Activated CD4-positive, alpha-beta T cell treated with anti-CD3 and anti-CD28 coated beads, Interleukin-2, amount 50 U/mL, for 48 hours (primary cell): ENCODE measurements at places on chromosomes 11 and 22.

GRCh38 chr22:33180356-33180755 lies 122.2 kb upstream of the SYN3 start:
- no peak for DNase-seq

DNA sequence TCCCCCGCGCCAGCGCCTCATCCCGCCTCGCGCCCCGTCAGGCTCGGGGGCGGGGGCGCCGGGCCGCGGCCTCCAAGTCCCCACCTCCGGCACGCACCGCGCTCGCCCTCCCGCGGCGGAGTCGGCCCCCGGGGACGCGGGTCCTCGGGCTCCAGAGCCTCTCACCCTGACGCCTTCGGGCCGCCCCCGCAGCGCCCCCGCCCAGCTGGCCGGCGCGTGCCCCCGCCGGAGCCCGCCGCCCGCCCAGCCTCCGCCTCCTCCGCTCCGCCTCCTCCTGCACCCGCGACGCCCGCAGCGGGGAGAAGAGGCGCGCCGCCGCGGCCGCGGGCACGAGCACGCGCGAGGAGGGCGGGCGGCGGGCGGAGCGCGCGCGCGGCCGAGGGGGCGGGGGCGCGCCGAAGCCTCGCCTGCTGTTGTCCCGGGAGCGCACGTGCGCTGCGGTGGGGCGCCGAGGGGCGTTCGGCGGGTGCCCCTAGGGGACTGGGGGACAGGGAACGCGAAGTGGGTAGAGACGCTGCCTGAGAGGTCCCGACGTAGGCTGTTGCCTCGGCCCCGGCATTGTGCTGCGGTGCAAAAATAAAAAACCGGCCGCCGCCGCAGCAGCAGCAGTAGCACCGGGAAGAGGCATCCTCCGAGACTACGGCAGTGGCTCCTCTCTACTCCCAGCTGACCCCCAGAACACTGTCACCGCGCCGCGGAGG lies 87.4 kb upstream of the ARHGAP32 start:
- peak; percentile 57 for DNase-seq

GRCh38 chr11:60098508-60098907 lies 10.0 kb downstream of the MS4A2 start:
- no peak for DNase-seq

GRCh38 chr11:94059065-94059464 lies 37.9 kb downstream of the HEPHL1 start:
- DNase-seq: no peak

- DNase-seq: no peak
Observed at GRCh38 chr22:28237112-28237511, 318.1 kb upstream of the PITPNB start.

GRCh38 chr11:119912229-119912628 lies 183.2 kb upstream of the NECTIN1 start:
- no peak for DNase-seq

- DNase-seq: no peak
Observed at GRCh38 chr22:27105142-27106025, 448.0 kb downstream of the MIAT start.

DNA sequence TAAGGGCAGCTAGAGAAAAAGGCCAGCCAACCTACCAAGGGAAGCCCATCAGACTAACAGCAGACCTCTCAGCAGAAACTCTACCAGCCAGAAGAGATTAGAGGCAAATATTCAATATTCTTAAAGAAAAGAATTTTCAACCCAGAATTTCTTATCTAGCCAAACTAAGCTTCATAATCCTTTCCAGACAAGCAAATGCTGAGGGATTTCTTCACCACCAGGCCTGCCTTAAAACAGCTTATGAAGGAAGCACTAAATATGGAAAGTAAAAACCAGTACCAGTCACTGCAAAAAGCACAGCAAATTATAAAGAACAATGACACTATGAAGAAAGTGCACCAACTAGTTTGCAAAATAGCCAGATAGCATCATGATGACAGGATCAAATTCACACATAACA lies 30.6 kb upstream of the CASP12 start:
- DNase-seq: no peak

DNA sequence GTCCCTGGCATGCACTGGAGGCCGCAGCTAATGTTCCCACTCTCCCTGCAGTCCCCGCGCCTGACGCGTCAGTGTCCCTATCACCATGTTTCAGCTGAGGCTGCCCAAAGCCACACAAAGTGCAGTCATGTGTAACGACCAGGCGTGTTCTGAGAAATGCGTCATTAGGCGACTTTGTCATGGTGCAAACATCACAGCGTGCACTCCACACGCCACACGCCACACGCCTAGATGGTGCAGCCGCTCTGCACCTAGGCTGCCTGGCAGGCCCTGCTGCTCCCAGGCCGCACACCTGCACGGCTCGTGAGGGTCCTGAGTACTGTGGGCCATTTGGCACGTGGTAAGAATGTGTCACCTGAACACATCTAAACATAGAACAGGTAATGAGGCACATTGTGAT lies 2.4 kb downstream of the CRELD2 start:
- no peak for DNase-seq

GRCh38 chr11:32006799-32007388 lies 84.0 kb upstream of the RCN1 start:
- DNase-seq: no peak

DNA sequence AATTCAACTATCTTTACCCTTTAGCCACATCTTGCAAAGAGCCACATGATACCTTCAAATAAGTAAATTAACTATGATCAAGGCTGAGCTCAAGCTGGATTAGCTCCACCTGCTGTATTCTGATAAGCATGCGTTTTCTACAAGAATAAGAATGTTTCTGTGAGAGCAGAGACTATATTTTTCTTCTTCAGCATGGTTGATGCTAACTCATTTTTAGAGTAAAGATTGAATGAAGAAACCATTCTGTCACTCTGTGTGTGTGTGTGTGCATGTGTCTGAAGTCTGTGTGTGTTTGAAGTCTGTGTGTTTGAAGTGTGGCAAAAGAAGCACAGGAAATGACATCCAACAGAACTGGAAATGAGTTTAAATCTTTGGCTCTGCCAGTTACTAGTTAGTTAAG lies 12.0 kb upstream of the LAYN start:
- no peak for DNase-seq

DNA sequence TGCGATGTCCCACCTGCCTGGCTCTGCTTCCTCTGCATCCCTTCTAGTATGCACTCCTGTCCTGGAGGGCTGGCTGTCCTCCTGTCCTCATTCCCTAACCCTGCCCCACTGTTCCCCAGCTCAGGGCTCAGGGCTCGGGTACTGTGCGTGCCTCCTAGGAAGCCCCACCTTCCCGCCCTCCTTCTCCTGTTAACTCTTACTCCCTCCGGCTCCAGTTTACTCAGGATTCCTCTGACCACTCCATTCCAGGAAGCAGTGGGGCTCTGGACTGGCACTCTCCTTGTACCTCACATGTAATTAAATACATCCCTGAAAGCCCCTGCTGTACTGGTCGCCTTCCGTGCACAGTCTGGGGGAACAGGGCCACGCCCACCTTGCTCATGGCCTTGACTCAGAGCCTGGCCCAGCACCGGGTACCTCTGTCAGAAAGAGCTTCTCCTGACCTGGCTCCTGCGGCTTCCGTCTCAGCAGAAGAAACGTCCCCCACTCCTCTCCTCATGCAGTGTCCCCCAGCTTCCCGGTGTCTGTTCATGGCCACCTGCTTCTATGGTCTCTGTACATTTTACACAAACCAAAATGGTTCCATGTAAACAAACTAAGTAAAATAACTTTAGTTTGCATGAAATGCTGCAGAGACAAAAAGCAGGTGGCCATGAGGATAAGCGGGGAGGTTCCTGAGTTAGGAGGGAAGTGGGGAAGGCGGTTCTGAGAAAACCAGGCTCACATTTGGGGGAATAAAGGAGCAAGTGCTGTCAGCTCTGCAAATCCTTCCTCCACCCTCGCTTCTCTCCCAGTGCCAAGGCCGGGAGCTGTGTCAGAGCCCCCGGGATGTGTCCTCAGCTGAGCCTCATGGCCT lies 445.9 kb downstream of the BRD1 start:
- no peak for DNase-seq

DNA sequence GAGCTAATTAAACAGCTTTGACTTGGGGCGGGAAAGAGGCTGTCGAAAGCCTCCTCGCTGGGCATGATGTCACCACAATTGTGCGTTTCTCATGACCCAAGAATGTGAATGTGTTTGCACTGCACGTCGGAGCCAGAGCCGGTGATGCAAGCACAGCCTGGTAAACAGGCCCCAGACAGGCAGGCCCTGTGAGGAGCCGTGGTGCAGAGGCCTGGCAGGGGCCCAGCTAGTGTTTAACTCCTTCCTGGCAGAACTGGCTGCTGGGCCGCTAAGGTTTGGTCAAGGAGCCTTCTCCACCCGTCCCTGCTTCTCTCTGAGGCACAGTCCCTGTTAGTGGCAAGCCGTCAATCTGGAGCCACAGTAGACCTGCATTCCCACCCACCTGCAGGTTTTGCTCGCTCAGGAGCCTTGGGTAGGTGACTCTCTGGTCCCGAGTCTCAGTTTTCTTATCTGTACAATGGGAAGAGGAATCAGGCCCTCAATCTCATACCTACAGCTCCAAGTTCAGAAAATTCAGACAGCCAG lies 25.4 kb upstream of the SMTN start:
- no peak for DNase-seq

DNA sequence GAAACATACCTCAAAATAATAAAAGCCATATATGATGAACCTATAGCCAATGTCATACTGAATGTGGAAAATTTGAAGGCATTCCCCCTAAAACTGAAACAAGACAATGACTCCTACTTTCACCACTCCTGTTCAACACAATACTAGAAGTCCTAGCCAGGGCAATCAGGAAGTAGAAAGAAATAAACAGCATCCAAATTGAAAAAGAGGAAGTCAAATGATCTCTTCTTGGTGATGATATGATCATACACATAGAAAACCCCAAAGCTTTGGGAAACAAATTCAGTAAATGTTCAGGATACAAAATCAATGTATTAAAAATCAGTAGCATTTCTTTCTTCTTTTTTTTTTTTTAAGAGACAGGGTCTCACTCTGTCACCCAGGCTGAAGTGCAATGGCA lies 109.9 kb downstream of the DLG2 start:
- DNase-seq: no peak

- DNase-seq: no peak
Observed at GRCh38 chr22:27387561-27387960, 414.0 kb downstream of the MN1 start.

DNA sequence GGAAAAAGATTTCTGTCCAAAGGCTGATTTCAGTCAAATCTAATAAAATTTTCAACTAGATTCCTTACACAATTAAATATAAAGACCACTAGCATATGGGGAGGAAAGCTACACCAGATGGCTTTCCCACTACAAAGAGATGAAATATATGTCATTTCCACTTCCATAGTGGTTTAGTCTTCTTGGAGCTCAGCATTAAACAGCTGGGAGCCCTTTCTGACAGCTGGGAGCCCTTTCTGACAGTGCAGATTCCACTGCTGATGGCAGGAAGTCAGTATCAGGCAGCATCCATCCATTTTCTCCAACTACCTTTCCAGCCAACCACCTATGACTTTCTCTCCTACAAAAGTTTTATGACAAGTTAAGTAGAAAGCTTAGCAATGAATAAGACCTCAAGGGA lies 177.9 kb downstream of the RRAS2 start:
- no peak for DNase-seq

DNA sequence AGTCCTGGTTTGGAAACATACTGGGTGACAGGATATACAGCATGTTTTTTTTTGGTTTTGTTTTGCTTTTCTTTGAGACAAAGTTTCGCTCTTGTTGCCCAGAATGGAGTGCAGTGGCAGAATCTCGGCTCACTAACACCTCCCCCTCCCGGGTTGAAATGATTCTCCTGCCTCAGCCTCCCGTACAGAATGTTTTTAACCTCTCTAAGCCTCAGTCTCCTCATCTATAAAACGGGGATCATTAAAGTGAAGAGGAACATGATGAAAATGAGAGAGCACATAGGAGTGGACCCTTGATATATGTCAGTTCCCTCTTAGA lies 28.1 kb upstream of the SCARF2 start:
- no peak for DNase-seq

DNA sequence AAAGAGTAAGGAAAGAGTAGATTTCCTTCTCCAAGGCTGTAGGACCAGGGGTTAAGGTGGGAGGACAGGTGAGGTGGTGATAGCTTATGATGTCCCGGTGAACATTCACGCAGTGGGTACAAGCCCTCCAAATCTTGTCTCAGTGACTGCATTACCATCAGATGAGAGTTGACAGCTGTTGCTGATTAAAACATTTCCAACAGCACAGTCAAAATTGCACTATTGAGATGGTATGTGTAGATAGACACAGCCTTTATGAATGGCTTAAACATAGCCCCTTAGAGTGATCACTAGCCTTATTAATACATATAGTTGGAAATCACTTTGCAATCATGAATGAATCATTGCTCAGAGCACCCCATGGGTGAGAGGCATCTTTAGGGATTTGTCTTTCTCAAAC lies 7.3 kb downstream of the NELL1 start:
- DNase-seq: no peak

DNA sequence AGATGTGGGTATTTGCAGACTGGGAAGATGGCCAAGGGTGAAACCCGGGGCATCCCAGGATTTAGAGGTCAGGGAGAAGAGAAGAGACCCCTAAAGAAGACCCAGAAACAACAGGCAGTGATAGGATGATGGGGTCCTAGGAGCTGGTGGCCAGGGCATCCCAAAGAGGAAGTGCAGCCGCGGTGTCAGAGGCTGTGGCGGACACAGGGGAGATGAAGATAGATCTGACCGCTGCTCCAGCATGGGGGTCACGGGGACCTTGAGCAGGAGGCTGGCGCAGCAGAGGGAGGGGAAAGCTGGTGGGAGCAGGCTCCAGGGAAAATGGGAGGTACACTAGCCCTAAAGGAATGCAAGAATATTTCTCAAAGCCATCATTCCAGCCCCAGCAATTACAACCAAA lies 47.3 kb downstream of the CTTN start:
- no peak for DNase-seq

DNA sequence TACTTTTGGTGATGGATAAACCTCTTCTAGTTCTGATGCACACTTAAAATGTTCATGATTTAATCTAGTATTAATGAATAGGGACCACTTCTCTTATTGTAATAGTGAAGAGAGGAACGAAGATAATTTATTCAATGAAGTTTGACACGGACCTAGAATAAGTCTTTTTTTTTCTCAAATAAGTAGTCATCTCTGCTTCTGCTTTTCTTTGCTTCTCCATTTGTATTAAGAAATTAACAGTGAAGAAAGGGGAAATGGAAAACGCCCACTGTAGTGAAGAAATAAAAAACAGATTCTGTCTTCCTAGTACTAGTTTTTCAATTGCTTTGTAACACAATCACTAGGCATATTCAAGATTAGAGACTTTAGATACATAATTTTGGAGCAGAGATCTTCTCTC lies 73.0 kb downstream of the CD44 start:
- no peak for DNase-seq

DNA sequence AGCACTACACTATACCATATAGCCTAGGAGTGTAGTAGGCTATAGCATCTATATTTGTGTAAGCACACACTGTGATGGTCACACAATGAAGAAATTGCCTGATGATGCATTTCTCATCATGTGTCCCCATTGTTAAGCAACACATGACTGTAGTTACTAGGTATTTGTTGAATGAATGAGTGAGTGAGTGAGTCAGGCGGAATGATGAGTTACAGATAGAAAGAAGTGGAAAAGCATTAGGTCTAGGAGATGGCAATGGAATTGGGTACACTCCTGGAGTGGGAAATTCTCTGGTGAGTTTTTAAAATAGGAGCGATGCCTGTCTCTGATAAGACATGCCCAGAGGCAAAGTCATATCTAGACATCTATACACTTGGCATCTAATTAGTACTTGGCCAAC lies 160.5 kb upstream of the TBCEL start:
- DNase-seq: no peak

GRCh38 chr11:76151556-76152085 lies 54.7 kb downstream of the WNT11 start:
- no peak for DNase-seq

- no peak for DNase-seq
Observed at GRCh38 chr11:3859373-3859881, 4.0 kb downstream of the STIM1 start.
